Stimulated activated CD8-positive, alpha-beta memory T cell treated with anti-CD3 and anti-CD28 coated beads, Interleukin-4, amount 100 ng/mL, for 4 hours (primary cell): ENCODE measurements at places on chromosomes 11 and 22.

GRCh38 chr11:23590596-23591308, 730.5 kb upstream of the CCDC179 start:
- DNase-seq: no peak

DNA sequence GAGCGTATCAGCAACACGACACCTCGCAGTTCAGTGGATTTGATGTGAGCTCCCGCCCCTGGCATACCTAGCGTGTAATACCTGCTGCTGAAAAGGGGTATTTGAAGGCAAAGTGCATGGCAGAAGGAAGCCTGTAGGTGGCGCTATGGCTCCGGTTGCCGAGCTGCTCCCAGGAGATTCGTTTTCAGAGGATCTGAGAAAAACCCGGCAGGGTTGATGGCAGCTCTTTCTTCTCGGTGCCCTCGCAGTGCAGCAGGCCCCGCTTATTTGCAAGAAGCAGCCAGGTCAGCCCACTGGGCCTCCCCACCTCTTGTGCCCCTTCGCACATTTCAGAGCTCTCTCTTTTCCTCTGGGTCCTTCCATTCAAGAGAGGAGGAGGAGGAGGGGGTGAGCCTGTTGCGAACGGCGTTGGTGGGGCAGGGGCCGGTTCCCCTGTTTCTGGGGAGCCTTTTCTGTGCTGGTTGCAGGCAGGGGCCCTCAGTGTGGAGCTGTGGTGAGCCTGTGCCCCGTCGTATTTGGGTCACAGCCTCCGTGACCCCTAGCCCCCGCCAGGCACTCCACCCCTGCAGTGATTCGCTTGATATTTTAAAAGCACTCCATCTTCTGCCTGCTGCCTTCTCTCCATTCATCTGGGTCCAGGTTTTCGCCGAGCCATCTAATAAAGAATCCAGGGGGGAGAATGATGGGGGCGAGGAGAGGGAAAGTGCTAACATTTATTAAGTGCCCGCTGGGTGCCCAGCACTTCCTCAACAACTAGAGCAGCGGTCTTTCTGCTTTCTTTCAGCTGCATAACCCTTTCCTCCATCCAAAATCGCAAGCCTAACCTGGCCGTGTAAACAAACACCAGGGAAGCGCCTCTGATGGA, 85.3 kb upstream of the SYT13 start:
- DNase-seq: no peak

DNA sequence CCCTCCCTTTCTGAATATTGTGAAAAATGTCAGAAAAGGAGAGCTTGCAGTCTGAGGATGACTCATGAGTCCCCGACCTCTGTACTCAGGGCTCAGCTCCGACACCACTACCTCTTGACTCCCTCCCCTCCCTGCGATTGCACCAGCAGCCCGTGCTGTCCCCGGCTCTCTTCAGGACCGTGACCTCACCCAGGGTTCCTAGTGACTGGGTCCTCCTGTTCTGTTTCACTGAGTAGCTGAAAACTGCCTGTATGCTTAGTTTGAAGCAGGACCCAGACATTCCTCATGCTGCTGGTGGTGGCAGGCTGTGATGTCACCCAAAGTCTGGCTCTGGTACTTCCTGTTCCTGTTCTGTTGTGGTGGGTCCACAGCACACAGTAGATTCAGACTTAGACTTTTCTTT, 11.7 kb downstream of the PHRF1 start:
- DNase-seq: peak; percentile 63

- no peak for DNase-seq
These were observed 112.4 kb downstream of the LDLRAD3 start for GRCh38 chr11:36056160-36056751.

DNA sequence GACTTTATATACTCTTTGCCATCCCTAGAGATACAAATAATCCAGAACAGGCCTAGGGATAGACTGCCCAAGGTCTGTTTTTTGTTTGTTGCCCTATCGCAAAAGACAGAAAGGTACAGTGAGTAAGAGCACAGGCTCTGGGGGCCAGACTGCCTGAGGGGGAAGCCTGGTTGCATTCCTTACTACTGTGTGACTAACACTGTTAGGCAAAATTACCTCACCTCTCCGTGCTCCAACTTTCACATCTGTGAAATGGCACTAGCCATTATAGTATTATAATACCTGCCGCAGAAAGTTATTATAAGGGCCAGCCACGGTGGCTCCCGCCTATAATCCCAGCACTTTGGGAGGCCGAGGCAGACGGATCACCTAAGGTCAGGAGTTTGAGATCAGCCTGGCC, 14.5 kb downstream of the SLC35F2 start:
- DNase-seq: no peak

DNA sequence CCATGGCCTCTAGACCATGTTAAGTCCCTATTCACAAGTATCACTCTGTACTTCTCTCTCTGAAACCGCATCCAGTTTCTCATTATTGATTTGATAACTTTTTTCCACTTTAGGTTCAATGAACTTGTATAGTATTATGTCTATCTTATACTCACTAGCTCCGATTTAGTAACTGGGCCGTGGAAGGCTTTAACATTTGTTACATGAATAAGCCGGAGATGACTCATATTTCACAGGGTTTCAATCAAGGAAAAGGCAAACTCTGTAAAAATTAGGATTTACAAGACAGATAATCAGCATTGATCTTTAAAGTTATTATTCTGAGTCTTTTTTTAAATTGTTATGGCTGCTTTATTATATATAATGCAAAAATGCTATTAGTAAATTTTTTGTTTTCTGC, 662.2 kb upstream of the CNTN5 start:
- no peak for DNase-seq

- no peak for DNase-seq
These were observed 83.9 kb downstream of the MED15 start for GRCh38 chr22:20591295-20591645.
